Tibial nerve (tissue), 4 donors: ENCODE measurements at places on chromosomes 7 and 10.

GRCh38 chr7:1234881-1235500 is 2.3 kb downstream of the UNCX start:
- no peak for DNase-seq

DNA sequence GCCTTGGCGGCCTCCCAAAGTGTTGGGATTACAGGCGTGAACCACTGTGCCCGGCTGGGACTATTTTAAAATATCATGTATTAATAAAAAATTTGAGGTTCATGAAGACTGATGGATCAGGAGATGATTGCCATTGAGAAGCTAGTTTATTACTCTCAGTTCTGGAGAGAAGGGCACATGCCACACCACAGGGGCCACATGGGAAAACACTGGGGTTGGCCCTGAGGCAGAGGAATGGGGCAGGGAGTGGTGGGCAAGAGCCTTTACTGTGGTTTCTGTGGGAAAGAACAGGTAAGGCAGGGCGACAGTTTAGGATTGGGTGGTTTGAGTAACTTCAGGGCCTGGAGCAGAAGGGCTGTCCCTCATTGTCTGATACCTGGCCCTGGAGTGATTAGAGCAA is 6.8 kb upstream of the TBRG4 start:
- no peak for DNase-seq

DNA sequence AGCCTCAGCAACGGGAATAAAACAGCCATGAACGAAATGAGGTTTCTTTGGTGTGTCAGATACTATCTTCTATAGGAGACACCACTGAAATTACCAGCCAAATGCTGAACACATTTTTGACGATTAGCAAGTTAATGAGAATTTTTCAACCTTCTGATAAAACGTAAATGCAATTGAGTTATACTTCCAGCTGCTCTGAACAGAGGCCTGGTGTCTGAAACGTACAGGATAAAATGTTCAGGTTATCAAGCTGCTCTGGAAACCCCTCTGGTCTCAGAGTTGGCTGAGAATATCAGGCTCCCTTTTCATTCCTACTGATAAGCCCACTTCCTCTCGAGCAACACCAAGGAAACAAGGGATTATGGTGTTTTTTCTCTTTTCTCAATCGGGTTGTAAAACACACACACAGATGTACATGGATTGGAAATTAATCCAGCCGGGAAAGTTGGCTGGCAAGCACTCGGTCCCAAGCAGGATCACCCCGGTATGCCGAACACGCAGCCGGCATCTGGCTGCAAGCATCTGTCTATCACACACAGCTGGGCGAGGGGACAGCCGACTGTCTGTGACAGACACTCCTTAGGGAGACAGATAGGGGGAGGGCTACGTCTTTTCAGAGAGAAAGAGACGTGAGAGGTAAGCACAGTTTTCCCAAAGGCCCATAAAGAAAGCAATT is 171.8 kb downstream of the PRKAG2 start:
- DNase-seq, result no peak

DNA sequence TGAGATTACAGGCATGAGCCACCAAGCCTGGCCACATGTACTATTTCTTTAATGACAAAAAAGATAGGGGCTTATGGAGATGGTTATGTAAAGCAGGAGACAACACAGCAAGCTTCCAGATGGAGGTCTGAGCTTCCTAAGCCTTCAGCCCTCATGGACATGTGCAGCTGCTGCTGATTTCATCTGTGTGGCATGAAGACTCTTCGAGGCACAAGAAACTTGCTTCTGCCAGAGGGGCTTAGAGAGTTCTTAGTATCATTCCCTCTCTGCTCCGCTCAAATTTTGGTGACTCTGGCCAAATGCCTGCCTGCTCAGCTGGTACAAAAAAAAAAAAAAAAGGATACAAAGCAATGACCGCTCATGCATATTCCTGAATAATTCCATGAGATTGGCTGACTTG is 552.5 kb downstream of the TYW1 start:
- no peak for DNase-seq

- no peak for DNase-seq
Observed at GRCh38 chr10:54854389-54854788, 53.4 kb upstream of the PCDH15 start.

GRCh38 chr7:33868166-33868565 is 37.2 kb upstream of the BMPER start:
- no peak for DNase-seq

- DNase-seq, result no peak
Observed at GRCh38 chr10:4316161-4316810, 509.7 kb upstream of the AKR1E2 start.
